Osteoblast (primary cell): ENCODE measurements at places on chromosomes 5 and 9. TPM values are rescaled to one million over a fixed set of nuclear protein-coding genes. Genes with fewer than 3 reads are reported as not detected.

DNA sequence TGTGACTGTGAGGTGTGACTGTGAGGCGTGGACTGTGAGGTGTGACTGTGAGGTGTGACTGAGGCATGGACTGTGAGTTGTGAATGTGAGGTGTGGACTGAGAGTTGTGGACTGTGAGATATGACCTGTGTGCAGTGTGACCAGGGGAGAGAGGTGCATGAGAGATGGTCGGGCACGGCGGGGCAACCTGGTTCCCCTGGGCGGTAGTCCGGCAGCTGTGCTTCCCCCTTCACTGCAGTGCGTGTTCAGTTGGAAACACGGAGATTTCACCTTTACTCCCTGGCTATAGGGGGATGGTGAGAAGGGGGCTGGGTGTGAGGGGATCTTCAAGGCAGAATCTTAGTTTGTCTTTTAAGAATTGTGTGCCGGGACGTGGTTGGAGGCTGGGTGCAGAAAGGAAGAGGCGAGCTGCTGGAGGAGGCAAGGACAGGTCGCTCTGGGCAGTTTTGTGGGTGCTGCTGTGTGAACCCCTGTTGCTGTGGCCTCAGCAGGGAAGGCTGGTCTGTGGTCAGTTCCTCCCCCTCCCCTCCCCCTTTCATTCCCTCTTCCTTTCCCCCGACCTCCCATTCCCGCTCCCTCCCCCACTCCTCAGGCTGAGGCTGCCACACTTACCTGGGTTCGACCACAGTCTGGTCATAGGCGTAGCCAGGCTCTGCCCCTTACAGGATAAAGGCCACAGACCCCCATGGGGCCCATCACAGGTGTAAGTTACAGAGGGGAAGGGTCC is 39.3 kb downstream of the CEP72 start:
- peaks cover 4% of the 10 kb centered on the region for H3K36me3 ChIP-seq
- H3K27ac ChIP-seq: no peak overlapping the region
- H3K4me3 ChIP-seq: no peak overlapping the region
- DNase-seq: no peak

DNA sequence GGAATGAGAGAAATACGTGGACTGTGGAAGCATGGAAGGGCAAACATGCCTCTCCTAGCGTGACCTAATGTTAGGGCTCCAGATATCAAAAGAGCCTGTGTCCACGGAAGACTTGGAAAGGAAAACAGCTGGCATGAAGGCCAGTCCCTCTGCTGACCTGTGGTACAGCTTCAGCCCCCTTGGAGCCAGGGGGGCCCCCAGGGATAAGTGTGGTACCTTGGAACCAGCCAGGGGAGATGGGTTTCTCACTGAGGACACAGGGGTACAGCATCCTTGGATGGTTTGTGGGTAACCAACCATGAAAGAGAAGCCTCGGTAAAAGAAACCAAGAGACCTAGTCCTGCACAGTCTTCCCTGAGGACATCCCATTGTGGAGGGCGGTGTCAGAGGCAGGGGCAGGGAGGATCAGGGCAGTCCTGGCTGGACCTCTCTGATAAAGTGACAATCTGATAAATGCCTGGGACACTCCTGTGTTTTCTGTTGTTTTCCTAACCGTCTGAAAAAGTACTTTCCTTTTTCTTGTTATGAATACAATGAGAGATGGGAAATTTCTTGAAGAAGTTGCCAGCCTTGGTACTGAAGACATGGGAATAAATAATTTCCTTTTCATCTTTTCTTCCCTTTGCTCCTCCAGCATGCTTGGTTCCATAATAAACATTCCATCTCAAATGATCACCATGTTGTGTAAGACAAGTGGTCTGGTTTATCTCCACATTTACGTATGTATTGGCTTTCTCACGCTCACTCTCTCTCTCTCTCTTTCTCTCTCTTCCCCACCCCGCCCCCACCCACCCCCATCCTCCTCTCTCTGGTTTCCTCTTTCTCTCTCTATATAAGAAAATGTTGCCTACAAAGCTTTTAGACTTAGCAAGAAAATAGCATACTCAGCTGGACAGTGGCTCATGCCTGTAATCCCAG is 102.1 kb downstream of the SUSD1 start:
- DNase-seq: peak; percentile 59
- H3K27ac ChIP-seq: peak overlapping the region; percentile 100
- H3K4me3 ChIP-seq: peak overlapping the region; percentile 9
- peaks cover 33% of the 10 kb centered on the region for H3K4me1 ChIP-seq
- no peaks in the 10 kb centered on the region for H3K27me3 ChIP-seq
- H3K36me3 ChIP-seq: no peaks in the 10 kb centered on the region

- no peaks in the 10 kb centered on the region for H3K4me1 ChIP-seq
- no peaks in the 10 kb centered on the region for H3K36me3 ChIP-seq
- H3K27ac ChIP-seq: no peak overlapping the region
These were observed 8.2 kb upstream of the TRIM14 start for GRCh38 chr9:98127226-98127625.

DNA sequence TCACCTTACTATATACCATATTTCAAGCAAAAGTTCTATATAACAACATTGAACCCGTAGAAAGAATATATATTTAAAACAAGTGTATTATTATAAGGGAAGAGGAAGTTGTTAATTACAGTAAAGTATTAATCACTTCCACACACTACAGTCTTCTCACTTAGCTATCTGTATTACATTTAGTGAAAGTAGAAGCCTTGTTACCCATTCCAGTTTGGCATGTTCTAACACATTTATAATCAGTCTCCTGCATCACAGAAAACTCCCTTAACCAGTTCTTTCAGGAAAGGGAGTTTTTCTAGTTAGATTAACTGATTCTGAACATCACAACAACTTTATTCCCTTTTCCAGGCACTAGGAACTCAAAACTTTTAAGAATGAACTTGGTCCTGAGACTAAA is 6.9 kb downstream of the RAB14 start:
- no peaks in the 10 kb centered on the region for H3K27me3 ChIP-seq
- H3K27ac ChIP-seq: peak overlapping the region; percentile 63
- H3K4me3 ChIP-seq: no peak overlapping the region
- H3K4me1 ChIP-seq: peaks cover 64% of the 10 kb centered on the region
- peak; percentile 75 for DNase-seq

The IRX1 gene
- 1.4 and 3.2 TPM in 2 replicates for total RNA-seq

- H3K4me3 ChIP-seq: no peak overlapping the region
- no peaks in the 10 kb centered on the region for H3K36me3 ChIP-seq
- no peak overlapping the region for H3K27ac ChIP-seq
- H3K4me1 ChIP-seq: peaks cover 4% of the 10 kb centered on the region
- no peak for DNase-seq
These were observed 93.7 kb downstream of the FBXO38 start for GRCh38 chr5:148477429-148477828.

DNA sequence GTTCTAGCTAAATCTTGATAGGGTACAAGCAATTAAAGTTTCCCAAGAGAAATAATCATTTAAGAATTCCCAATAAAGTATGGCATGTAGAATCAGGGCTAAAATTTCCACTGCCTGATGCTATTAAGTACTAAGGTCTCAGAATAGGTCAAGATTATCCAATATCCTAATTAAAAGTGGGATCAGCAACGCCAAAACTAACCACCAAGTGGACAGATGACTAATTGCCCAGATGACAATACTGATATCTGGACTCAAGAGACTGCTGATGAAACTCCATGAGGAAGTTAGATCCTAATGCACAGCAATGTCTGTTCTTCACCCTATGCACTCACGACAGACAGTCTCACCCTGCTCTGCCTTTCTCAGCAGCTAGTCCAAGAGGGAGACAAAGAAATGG is 14.3 kb downstream of the DEPDC1B start:
- DNase-seq: no peak
- H3K4me3 ChIP-seq: no peak overlapping the region
- H3K27me3 ChIP-seq: no peaks in the 10 kb centered on the region
- H3K4me1 ChIP-seq: no peaks in the 10 kb centered on the region
- H3K36me3 ChIP-seq: no peaks in the 10 kb centered on the region
- H3K27ac ChIP-seq: no peak overlapping the region

DNA sequence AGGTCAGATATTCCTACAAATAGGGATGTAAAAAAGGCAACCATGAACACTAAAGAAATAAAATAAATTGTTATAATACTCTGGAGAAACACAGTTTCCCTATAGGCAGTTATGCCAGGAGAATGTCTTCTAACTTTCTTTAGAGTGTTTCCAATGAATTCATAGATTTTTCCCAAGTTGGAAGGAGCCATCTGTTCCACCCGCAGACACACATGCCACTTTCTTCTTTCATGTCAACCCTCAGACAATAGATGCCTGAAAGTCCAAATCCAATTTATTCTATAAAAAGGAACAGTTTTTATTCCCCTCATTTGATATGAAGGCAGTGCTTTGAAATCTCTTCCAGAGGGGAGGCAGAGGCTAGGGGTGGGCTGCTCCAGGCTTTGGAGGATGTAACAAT is 418.1 kb downstream of the ACTL7B start:
- no peak overlapping the region for H3K4me3 ChIP-seq
- no peaks in the 10 kb centered on the region for H3K27me3 ChIP-seq
- H3K4me1 ChIP-seq: peaks cover 20% of the 10 kb centered on the region
- no peak overlapping the region for H3K27ac ChIP-seq
- no peak for DNase-seq

- no peak overlapping the region for H3K27ac ChIP-seq
- no peak for DNase-seq
- H3K4me1 ChIP-seq: peaks cover 27% of the 10 kb centered on the region
- no peak overlapping the region for H3K4me3 ChIP-seq
These were observed 1.9 kb upstream of the TRIM32 start for GRCh38 chr9:116685166-116685565.

DNA sequence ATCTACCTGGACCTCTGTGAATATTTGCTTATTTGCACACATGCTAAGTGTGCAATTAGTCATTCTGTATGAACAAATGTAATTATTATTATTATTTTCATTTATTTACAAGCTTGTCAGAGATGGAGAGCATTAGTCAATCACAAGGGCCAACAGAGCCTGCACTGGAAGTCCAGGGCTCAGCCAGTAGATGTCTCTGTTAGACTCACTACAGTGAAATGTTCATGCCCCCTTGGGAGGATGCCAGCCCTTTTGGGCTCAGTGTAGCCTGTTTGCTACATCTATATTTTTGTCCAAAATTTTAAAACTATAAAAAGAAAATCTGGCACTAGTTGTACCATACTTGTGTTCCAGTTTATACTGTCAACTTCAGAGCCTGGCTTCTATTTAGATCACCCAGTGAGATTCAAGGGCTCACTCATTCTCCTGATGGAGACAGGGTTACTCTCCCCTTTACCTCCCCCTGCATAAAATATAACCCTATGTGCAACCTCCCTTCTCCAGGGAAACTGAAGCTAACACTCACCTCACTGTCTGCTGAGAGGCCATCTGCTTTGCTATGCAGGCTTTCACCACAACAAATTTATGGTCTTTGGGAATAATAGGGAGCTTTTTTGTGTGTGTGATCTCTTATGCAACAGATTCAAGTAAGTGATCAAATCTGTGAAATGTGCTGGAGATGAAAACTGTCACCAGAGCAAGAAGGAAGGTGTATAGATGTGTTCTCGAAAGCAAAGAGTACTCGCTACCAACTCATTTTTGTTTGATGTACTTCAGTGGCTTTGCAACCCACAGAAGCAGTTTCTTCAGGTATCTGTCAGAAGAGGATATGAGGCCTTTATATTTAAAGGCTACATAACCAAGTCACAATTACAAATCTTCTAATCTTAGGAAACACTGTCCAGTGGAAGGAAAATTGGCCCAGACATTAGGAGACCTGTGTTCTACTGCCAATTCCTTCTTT is 99.9 kb upstream of the TLE4 start:
- H3K27me3 ChIP-seq: no peaks in the 10 kb centered on the region
- no peaks in the 10 kb centered on the region for H3K4me1 ChIP-seq
- DNase-seq: peak; percentile 75
- H3K4me3 ChIP-seq: no peak overlapping the region
- H3K36me3 ChIP-seq: no peaks in the 10 kb centered on the region
- no peak overlapping the region for H3K27ac ChIP-seq

The TAL2 gene
- total RNA-seq: 0.36 and 0.59 TPM in 2 replicates

DNA sequence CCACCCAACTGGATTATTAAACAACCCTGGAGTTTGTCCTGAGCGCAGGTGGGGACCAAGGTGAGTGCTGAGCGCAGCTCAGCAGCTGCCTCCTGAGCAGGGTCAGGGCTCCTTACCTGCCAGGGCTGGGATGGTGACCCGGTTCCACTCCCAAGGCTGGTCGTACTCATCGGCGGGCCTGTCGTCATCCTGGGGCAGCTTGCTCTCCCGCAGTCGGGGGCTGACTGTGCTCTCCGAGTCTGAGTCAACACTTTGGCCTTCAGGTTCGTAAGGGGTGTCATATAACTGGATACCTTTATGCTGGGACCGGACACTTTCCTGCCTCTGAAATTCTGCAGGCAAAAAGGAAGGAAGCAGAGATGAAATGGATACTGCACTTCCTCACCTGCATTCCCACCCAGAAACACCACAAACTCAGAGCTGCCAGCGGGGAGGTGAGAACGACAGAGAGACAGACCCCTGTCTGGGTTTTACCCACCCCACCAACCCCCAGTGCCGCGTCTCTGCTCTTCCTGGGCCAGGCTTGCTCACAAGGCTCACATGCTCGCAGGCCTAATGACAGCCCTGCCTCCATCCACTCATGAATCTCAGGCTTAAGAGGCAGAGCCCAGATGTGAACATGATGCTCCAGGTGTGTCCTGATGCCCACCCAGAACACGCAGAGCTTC is 70.7 kb upstream of the SLC25A51 start:
- H3K27ac ChIP-seq: peak overlapping the region; percentile 92
- peaks cover 34% of the 10 kb centered on the region for H3K4me1 ChIP-seq
- peak; percentile 80 for DNase-seq
- H3K4me3 ChIP-seq: no peak overlapping the region

DNA sequence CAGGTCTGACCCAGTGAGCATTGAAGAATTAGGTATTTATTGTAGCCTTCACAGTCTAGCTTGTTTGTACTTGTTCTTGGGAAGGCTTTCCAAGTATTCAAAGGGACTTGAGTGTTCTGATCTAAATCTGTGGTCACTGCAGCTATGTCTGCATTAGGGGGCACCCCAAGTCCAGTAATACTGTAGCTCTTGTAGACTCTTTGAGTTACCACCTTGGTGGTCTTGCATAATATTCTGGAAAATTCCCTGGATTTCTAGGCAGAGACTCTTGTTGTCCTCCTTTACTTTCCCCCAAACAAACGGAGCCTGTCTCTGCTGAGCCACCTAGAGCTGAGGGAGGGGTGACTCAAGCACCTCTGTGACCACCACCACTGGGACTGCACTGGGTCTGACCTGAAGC is 149.5 kb upstream of the DHFR start:
- no peaks in the 10 kb centered on the region for H3K27me3 ChIP-seq
- no peaks in the 10 kb centered on the region for H3K36me3 ChIP-seq
- no peak overlapping the region for H3K4me3 ChIP-seq
- no peak for DNase-seq
- no peak overlapping the region for H3K27ac ChIP-seq
- no peaks in the 10 kb centered on the region for H3K4me1 ChIP-seq

The TRIM36 gene
- total RNA-seq: under 0.01 and 0.36 TPM in 2 replicates

DNA sequence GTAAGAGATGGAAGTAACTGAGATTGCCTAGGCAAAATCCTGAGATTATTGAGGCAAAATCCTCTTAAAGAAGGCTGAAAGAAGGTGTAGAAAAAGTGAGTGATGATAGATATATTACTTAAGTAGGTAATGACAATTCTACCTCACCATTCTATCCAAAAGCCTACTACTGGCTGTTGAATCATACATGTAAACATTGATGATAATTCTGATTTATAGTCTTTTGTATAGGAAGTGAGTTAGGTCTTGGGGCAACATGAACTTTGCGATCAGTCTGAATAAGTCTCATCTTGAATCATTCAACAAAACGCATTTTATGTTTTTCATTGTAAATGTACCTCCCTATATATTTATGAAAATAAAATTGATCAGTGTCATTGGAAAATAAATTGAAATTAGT is 99.6 kb downstream of the PARP8 start:
- H3K36me3 ChIP-seq: no peaks in the 10 kb centered on the region
- no peak overlapping the region for H3K27ac ChIP-seq
- H3K27me3 ChIP-seq: no peaks in the 10 kb centered on the region
- DNase-seq: no peak
